ENCODE measurements at places on chromosomes 12 and 14.
A peak's percentile ranks its signal among the peaks of the same experiment; 100 is the strongest.

DNA sequence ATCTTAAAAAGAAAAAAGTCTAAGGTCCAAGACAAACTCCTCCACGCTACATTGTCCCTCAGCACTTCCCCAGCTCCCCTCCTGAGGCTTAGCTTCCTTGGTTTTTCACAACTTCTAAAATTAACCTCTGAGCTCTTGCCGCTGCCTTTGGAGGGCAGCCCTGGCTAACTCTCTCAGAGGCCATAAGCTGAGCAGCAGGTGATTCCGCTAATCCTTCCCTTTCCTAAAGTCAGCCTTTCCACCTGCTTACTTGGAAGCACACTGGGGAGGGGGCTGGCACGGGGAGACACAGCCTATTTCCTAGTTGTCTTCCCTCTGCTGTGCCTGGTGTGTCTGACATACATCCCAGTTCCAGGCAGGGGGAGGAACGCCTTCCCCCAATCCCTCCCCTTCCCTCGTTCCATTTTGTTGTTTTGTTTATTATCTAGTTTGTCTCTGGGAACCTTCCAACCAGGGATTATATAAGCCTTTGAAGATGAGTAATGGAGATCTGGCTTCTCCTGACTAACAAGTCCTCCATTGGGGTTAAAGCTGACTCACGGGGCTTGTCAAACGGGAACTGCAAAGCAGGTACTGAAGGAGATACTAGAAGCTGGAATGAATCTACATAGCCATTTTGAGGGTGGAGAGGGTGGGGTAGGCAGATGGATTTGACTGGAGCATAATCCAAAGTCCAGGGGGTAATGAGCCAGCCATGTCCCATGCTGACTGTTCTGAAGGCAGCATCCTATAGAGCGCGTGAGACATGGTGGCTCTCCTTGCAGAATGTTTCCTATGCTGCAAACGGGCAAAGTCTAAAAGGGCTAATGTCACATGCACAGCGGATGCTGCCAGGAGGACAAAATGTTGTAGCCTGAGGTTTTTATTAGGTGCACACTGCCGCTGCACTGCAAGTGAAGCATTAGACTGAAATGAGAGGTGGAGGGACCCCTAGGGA lies 230.8 kb downstream of the FOXN3 start:
- DNase-seq, result no peak

GRCh38 chr14:50475460-50475859 lies 56.9 kb downstream of the MAP4K5 start:
- no peak for DNase-seq

DNA sequence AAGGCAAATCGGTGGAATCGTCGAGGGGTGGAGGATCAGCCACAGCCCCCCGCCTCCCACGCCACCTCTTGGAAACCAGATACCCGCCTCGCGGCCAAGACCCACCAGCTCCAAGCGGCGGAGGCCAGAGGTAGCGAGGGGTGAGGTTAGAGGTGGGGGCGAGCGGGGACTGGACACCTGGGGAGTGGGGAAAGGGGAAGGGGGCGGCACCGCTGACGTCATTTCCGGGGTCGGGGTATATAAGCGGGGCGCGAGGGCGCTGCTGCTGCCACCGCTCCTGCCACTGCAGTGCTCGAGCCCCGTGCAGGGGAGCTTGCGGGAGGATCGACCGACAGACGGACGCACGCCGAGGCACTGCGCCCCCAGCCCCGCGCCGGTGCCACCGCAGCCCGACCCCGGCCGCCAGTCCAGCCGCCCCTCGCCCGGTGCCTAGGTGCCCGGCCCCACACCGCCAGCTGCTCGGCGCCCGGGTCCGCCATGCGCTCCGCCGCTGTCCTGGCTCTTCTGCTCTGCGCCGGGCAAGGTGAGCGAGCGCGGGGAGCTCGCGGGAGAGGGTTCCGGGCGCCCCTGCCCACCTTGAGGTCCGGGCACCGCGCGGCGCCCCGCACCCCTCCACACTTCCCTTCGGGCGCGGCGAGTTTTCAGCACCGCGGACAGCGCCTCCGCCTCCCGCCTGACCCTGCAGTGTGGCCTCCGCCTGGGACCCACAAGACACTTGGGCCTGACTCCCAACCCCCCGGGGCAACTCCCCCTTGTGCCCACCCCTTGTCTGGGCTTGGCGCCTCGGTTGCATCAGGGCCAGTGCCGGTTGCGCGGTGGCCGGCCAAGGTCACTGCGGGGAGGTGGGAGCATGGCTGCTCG lies at the start of gene CHGA:
Gene CHGA, plus strand, starts transcription at position 268 of the 861 bp plus-strand sequence. Its CDS starts 210 bp downstream, at position 478.
- DNase-seq, result peak; percentile 47

DNA sequence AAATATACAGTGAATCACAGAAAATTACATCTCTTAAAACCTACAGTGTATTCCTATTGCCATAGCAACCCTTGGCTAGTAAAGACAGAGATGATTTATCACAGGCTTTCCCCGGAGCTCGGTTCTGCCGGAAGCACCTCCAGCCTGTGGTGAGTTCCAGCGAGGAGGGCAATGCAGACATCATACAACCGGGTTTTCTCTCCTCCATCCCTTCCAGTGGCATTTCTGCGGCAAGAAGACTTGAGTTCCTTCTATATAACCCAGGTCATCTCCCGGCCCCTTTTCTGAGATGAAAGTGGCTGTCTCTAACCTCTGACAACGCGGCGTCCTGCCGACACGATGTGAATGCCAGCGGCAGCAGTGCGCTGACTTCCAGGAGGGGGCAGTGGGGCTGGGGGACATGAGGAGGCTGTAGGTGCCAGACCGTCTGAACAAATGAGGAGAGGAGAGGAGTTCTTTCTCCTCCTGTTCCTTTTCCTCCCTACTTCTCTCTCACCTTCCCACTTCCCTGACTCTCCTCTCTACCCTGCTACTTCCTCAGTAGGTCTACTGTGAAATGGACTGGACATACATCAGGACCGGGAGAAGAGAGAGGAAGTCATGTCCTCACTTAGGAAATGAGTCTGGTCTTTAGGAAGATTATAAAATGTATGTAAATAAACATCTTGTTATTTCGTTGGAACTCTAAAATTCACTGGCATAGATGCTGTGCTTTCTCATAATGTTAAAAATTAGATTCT lies 68.6 kb upstream of the MAX start:
- no peak for DNase-seq

DNA sequence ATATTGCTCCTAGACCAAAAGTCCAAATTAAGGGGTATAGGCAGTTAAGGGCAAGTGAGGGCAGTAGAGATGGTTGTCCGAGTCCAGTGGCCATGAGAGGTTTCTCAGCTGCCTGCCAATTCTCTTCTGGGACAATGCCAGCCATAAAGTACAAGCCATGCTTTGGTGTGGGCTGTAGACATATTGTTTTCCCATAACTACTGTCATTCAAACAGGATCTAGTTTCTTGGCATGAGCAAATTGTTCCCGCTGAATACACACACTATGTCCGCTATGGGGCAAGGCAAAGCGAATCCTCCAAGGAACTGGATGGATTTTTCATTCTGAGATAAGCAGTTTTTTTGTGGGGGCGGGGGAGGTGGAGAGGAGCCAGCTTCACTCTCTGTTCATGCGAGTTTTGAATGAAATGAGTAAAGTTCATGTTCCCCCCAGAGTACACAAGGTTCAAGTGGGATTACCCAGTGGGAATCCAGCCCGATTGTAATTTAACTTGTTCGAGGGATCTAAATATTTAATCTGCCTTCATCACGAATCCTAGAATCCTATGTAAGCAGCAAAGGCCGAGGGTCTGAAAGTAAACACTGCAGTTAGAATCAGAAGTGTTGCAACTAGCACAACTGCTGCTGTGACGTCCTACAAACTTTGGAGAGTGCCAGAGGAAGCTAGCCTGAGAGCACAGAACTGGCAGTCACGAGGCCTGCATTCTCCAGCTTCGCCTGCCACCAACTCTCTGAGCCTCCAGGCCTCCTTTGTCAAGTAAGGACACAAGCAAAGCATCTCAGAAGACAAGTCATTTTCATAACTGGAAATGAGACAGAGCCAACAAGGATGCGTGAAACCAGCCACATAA lies 137.0 kb downstream of the CRADD start:
- no peak for DNase-seq

GRCh38 chr12:104534857-104535248 lies 78.1 kb downstream of the CHST11 start:
- no peak for DNase-seq

GRCh38 chr12:80593766-80594165 lies 113.7 kb upstream of the MYF6 start:
- DNase-seq, result no peak

DNA sequence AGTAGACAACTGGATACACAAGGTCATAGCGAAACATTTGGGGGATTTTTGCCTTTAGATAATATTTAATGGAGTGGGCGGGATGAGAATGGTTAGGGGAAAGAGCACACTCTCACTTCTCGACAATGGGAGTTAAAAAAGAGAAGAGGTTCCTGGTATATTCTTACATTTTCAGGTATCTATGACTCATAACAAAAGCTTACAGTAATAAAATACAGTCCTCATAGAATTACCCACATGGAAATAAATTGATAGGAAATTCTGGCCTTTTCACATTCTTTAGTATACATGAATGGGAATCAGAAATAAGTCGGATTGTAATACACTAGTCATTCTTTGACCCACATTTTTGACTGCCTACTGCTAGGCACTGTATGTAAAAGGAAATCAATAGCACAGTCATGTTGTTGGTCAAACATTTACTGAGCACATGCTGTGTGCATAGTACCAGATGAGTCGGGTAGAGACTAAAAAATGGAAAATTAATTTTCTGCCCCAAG lies 8.2 kb upstream of the CRADD start:
- DNase-seq, result no peak

GRCh38 chr12:4001841-4002240 lies 128.6 kb upstream of the PARP11 start:
- no peak for DNase-seq

DNA sequence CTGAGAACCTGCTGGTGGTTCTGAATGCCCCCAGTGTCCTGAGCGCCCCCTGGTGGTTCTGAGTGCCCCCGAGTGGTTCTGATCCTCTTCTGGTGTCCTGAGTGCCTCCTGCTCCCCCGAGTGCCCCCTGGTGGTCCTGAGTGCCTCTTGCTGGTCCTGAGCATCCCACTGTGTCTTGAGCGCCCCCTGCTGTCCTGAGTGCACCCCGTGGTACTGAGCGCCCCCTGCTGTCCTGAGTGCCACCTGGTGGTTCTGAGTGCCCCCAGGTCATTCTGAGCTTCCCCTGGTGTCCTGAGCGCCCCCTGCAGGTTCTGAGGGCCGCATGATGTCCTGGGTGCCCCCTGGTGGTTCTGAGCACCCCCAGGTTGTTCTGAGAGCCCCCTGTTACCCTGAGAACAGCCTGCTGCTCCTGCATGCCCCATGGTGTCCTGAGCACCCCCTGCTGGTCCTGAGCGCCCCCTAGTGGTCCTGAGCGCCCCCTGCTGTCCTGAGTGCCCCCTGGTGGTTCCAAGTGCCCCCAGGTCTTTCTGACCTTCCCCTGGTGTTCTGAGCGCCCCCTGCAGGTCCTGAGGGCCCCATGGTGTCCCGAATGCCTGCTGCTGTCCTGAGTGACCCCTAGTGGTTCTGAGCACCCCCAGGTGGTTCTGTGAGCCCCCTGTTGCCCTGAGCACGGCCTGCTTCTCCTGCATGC lies 1165.4 kb downstream of the TMEM121 start:
- DNase-seq, result no peak

DNA sequence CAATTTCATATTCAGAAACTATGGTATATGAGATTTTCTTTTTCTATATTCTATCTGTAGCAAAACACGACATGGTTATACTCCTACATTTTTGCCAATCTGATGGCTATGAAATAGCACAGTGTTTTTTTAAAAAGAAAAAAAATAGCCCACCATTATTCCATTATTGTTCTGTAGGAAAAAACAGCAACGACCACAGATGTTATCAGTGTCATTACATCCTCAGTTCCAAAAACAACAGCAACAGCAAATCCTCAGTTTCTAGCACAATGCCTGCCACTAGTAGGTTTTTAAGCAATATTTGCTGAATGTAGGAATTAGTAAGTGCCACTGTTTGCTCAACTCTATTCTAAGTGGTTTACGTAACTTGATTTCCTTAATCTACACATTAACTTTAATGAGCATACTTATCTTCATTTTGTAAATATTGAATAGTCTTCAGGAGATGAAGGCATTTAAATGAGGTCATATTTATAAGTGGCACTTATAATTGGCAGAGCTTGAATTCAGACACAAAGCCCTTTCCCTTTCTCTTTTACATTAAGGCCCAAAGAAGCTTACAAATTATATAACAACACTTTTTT lies 8.3 kb downstream of the RNASE6 start:
- DNase-seq, result no peak

DNA sequence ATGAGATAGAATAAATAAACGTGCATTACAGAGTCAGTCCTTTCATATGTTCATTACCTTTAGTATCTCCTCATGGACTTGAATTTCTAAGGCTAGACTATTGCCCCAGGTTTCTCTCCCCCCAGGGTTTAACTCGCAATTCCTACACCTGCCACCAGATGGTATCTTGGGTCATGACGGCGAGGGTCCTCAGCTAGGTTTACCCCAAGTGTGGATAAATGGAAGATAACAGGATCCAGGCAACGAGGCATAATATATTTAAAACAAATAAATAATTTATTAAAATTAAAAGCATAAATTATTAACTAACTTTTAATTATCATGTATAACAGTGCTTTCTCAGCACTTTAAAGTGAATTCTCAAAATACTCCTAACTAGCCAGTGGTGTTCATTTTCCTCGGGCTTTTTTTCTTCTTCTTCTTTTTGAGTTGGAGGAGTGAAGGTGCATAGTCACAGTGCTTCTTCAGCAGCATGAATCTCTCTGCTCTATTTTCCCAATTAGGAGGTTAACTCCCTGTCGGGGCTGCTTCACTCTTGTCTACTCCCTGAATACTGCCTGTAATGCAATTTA lies 243.5 kb upstream of the CAND1 start:
- peak; percentile 46 for DNase-seq

GRCh38 chr14:54329082-54329695 lies 67.6 kb upstream of the CDKN3 start:
- DNase-seq, result no peak

GRCh38 chr12:76409074-76409473 lies 60.9 kb upstream of the BBS10 start:
- DNase-seq, result no peak

- no peak for DNase-seq
These were observed 90.1 kb downstream of the NUAK1 start for GRCh38 chr12:106048676-106049075.

- no peak for DNase-seq
These were observed 111.8 kb downstream of the PRKCH start for GRCh38 chr14:61433169-61433568.

GRCh38 chr12:48022180-48022521 lies 17.9 kb upstream of the COL2A1 start:
- DNase-seq, result no peak

- no peak for DNase-seq
These were observed 63.2 kb upstream of the PNMA1 start for GRCh38 chr14:73777420-73777819.

GRCh38 chr12:93358058-93358457 lies 19.7 kb upstream of the NUDT4 start:
- DNase-seq, result no peak

DNA sequence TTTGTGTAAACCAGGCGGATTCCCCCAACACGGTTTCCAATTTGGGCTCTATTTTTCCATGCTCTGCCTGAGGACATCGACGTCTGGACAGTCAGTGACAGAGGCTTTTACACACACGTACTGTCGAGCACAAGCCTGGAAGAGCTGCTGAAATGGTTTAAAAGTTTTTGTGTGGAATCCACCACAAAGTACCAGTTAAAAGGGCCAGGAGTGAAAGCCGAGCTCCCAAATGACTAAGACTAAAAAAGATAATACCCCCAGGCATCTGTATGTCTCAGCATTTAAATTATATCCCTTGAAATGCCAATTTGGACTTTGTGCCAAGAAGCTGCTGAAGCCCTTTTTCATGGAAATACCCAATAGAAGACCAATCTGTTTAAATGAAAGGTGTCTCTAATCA lies 173.2 kb downstream of the EGLN3 start:
- no peak for DNase-seq

- no peak for DNase-seq
These were observed 386 bp downstream of the HDAC7 start for GRCh38 chr12:47819138-47819895.
